ENCODE measurements at places on chromosomes 12 and 14.

DNA sequence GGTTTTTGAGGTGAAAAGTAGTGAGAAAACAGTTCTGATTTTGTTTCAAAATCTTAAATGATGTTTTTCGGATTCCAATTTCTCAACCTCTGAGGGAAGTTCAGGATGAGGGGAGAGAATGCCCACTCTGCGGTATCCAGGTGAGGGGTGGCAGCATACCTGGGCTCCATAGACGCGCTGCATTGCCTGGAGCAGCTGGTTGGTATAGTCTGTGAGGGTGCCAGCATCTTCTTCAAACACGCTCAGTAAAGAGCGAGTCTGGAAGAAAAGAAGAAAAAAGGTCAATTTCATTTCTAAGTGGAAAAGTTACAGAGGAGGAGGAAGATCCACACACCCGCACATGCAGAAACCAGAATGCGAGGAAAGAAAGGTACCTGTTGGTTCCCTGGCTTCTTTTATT is 7.0 kb downstream of the APPL2 start:
- no peak for DNase-seq

GRCh38 chr14:54374117-54374884 is 22.5 kb upstream of the CDKN3 start:
- peak; percentile 39 for DNase-seq

DNA sequence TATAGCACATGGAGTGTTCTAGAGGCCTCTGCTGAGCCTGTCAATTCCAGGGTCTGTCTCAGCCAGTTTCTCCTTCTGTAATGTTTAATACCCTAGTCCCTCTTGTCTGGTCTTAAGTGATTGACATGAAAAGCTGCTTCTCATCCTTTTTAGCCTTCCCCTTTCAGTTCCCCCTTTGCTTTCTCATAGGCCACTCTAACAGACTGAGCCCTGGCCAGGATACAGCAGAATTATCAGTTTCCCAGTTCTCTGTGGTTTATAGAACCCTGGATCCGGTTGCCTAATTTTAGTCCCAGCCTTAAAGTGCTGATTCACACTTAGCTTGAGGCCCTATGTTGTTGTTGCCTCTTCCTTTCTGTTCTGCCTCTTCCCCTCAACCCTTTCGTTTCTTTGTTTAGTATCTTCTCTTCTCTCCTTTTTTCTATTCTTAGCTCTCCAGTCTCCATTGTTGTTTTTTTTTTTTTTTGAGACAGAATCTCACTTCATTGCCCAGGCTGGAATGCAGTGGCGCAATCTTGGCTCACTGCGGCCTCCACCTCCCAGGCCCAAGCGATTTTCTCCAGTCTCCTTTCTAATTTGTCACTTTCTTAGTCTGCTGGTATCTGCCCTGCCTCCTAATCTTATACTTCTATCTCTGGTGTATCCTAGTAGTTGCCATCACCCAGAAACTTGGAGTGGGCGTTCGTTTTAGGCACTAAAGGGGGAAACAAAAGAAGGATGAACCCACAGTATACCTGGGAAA is 2.9 kb upstream of the BIN2 start:
- DNase-seq = peak; percentile 61

DNA sequence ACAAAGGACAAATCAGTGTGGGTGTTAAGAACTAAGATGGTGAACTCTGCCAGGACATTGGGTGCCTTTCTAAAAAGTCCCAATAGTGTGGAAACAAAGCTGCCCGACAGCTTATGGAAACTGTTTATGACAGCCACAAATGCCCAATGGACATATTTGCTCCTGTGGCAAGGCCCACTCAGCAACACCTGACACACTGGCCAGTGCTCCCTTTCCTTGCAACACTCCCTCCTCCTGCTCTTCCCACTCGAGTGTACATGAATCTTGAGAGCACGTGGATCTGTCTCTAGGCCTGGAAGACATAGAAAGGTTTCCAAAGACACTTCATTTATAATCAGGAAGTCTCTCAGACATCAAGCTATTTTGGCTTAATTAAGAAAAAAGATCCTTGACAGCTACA is 14.2 kb upstream of the LRIG3 start:
- DNase-seq = no peak

- DNase-seq = no peak
Measured at GRCh38 chr14:97029800-97030199, 232.6 kb downstream of the VRK1 start.

Measured in fibroblast of skin of abdomen (primary cell).